ENCODE measurements at places on chromosomes 1 and 21.

DNA sequence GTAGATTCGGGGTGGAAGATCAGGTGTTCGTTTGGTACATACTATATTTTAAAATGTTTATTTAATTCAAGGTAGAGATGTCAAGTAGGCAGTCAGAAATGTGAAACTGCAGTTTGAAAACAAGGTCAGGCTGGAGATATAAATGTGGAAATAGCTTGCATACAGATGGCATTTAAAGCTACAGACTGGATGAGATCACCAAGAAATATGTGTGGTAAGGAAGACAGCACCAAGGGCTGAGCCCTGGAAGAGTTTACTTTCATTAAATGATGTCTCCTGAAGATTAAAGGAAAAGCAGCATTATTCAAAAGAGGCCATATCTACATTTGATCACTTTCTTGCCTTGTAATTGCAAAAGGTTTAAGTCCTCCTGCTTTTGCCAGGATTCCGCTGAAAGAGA, 271.3 kb downstream of the PTBP2 start:
- no peak for DNase-seq

DNA sequence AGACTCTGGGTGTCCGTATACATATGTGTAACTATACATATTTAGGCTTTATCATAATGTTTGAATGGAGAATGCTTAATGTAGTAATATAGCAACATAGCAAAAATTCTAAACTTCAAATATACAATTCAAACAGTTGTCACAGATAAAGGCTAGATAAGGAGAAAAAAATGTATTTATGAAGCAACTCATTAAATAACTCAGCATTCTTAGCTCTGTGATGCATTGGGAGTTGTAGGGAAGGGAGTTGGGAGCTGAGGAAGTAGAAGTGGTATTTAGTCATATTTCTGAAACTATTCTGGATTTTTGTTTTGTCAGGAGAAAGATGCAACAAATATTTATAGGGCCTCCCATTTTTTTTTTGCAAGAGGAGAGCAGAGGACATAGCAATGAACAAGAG, 197.8 kb downstream of the PBX1 start:
- no peak for DNase-seq

- DNase-seq = no peak
Measured at GRCh38 chr1:6485168-6486101, 6.0 kb downstream of the PLEKHG5 start.

GRCh38 chr21:43825936-43826622, 36.7 kb downstream of the RRP1 start:
- DNase-seq = no peak

DNA sequence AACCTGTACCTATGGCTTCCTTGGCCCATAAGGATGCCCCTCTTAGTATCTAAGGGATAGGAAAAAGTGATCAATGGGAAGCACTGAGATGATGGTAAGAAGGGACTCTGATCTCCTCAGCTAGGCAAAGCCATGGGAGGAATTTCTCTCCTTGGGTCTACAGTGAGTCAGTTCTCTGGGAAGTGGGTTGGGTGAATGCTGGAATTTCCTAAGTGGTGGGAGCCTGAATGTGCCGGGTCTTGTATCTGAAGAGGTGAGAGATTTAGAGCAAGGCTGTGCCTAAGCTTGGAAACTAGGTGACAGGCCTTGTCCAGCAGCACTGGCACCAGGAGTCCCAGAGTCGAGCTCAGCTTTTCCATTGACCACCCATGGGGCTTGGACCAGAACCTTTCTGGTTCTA, 96.3 kb upstream of the SLC2A1 start:
- DNase-seq = no peak

- no peak for DNase-seq
Measured at GRCh38 chr1:206717674-206717989, 32.9 kb downstream of the MAPKAPK2 start.

- DNase-seq = no peak
Measured at GRCh38 chr1:175792136-175792535, 48.7 kb upstream of the TNR start.

GRCh38 chr1:88877382-88877825, 14.0 kb downstream of the GTF2B start:
- DNase-seq = no peak

DNA sequence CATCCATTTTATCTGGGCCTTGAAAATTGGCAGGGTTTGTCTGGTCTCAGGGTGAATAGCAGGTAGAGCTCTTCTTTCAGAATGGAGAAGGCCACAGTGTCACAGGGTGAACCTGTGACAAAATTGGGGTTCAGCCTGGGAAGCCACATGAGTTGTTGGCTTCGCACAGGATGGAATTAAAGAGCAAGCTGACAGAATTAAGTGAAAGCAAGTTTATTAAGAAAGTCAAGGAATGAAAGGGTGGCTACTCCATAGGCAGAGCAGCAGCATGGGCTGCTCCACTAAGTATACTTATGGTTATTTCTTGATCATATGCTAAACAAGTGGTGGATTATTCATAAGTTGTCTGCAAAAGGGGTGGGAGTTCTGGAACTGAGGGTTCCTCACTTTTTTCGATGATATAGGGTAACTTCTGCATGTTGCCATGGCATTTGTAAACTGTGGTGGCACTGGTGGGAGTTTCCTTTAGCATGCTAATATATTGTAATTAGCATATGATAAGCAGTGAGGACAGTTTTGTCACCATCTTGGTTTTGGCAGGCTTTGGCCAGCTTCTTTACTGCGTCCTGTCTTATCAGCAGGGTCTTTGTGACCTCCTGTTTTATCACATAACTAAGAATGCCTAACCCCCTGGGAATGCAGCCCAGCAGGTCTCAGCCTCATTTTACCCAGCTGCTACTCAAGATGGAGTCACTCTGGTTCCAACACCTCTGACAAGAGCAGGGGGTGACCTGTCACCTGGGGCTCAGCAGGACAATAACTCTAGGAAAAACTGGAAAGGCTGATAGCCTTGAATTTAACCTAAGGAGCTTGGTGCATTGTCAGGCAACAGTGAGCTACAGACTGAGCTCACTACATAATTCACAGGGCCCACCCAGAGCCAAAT, 5.1 kb downstream of the IFNAR2 start:
- DNase-seq = no peak

- no peak for DNase-seq
Measured at GRCh38 chr1:17007121-17007520, 4.6 kb downstream of the ATP13A2 start.

DNA sequence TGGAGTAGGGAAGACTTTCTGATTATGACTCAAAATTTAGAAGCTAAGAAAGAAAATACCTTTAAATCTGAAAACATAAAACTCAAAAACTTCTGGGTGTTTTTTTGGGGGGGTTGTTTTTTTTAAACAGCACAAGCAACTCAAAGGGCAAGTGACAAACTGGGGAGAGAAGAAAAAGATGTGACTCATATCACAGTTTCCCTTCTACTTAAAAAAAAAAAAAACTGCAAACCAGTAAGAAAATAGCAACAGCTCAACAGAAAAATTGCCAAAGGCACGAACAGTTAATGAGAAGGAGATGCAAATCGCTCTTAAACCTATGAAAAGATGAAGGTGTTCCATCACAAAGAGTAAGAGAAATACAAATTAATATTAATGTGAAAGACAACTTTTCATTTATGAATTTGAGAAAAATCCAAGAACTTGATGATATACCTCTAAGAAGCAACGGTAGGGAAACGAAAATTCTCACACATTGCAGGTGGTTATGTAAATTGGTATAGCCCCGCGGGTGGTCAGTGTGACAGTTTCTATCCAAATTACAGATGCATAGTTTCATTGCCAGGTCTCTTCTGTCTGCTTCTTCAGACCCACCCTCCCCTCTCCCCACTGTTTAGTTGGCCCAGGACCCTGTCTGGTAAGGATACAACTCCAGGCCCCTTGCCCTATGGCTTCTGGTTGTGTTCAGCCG, 9.0 kb downstream of the IFNAR2 start:
- DNase-seq = no peak

DNA sequence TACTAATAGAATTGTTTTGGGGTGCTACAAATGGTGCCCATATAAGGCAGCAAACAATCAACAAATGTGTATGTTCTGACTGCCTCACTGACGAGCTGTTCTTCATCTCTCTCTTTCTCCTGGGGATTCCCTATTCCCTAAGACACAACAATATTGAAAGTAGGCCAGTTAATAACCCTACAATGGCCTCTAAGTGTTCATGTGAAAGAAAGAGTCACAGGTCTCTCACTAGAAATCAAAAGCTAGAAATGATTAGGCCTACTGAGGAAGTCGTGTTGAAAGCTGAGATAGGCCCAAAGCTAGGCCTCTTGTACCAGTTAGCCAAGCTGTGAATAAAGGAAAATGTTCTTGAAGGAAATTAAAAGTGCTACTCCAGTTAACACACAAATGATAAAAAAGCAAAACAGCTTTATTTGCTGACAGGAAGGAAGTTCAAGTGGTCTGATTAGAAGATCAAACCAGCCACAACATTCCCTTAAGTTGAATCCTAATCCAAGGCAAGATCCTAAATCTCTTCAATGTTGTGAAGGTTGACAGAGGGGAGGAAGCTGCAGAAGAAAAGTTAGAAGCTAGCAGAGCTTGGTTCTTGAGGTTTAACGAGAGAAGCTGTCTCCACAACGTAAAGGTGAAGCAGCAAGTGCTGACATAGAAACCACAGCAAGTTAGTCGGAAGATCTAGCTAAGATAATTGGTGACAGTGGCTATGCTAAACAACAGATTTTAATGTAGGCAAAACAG, 26.3 kb downstream of the ATP2B4 start:
- no peak for DNase-seq

DNA sequence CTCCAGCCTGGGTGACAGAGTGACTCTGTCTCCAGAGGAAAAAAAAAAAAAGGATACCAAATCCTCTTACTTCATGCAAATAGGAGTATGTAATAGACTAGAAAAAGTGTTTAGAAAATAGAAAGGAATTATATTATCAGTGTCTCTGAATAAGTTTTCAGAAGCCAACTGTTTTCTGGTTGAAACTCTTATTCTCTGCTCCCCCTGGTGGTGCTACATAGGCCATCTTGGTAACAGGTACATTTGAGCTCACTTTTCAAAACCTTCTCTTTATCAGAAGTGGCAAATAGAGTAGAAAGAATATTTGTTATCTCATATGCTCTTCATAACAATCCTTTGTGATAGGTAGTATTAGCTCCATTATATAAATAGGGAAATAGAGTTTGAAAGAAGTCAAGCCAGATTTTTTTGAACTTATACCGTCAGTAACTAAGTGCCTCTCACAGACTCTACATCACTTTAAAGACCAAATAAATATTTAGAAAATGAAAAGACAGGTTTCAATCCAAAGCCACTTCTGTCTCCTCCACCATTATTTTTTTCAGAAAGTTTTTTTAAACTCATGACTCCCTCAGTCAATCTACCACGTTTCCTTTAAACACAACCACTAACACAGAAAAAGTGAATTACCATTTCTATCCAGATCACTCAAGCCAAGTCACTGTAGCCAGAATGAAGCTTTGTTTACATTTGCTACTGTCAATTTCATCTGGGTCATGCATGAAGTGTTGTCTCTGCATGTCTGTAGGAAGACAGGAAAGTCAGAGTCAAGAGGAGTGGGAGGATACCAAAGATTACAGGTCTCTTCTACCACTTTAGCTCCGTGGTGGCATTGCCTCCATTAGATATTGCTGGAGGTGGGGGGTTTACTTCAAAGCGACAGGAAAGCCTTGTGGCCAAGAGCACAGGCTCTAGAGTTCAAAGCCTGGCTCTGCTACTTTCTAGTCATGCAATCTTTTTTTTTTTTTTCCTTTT, 45.6 kb downstream of the IL23R start:
- peak; percentile 32 for DNase-seq

DNA sequence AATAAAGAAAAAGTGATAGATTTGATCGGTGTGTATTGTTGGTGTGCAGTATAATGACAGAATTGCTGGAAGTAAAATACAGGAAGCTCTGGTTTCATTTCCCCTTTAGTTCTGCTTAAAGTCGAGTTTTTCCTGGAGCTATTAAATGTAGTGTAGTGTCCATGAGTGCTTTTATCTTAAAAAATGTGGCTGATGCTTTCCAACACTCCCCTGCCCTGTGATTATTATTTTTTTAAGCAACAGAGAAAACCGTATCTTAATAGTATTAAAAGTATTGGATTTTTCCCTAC, 1.1 kb downstream of the LGALS8 start:
- no peak for DNase-seq

DNA sequence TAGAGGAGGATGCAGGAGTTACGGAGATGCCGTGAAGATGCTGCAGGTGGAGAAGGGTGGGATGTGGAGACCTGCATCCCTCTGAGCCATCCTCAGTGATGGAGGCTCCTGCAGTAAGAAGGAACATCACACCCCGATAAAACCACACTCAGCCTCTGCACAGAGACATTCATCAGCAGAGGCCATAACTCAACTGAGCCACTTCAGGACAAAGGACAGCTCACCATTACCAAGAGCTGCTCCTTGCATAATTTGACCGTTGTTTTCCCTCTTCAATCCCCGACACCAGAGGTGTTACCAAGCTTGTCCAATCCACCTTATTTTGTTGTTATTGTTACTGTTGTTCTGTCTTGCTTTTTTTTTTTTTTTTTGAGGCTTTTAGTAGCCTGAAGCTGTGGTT, 543.9 kb downstream of the AJAP1 start:
- DNase-seq = no peak

- no peak for DNase-seq
Measured at GRCh38 chr1:87600854-87601253, 272.2 kb downstream of the LMO4 start.

DNA sequence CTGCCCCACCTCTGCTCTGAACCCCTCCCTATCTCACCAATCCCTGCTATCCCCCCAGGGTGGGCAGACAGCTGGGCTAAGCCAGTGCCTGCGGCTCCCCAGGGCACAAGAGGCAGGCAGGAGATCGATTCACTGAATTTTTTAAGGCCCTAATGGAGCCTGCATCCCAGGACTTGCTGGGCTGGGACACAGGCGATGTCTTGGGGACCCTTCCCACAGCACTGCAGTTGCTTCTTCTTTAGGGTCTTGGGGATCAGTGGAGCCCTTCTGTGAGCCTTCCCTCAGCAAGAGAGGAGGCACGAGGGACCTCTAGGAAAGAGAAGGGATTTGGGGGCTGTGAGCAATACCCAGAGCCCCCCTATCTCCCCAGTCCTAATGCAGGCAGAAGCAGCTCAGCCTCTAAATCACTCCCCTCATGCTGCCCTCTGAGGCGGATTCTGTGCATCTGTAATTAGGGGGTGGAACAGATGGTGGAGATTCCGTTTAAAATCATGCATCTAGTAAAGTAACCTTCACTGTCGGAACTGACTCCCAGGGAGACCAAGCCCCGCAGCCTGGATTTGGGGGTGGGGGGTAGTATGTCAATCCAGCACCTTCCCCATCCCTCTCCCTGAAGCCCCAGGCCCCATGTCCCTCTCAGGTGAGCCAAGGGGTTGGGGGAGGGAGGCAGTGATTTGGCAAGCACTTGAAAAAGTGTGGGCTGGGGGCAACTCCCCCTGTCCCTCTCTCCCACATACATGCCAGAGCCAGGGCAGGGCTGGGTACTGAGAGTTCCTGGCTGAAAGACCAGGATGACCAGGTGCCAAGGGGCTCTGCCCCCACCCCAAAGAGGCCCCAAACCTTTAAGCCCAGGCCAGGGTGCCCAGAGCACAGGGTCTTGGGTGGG, 10.0 kb downstream of the AHDC1 start:
- DNase-seq = no peak

DNA sequence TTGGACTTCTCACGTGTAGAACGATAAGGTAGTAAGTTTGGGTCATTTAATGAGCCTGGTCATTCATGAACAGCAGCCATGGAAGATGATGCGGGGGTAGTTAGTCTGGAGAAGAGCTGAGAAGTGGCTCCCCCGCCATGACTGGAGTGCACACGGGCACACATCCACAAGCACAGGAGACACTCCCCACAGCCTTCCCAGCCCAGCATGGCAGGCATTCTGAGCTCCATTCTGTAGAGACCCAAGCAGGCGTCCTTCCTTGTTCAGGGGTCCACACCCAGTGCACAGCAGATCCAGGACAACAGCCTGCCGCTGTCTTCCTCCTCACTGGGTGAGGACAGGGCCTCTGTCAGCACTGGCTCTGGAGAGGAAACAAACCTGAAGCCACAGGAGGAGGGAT, 57.0 kb downstream of the SCCPDH start:
- no peak for DNase-seq

GRCh38 chr21:18524097-18524880, 120.7 kb upstream of the TMPRSS15 start:
- DNase-seq = no peak

Data from activated T-cell treated with anti-CD3 and anti-CD28 coated beads for 1 hour (primary cell).